ENCODE measurements at places on chromosomes 6 and 20. TPM values are rescaled to one million over a fixed set of nuclear protein-coding genes. Genes with fewer than 3 reads are reported as not detected.
A peak's percentile ranks its signal among the peaks of the same experiment; 100 is the strongest.

ELOVL2 gene
- 10.6 TPM for polyA plus RNA-seq

DNA sequence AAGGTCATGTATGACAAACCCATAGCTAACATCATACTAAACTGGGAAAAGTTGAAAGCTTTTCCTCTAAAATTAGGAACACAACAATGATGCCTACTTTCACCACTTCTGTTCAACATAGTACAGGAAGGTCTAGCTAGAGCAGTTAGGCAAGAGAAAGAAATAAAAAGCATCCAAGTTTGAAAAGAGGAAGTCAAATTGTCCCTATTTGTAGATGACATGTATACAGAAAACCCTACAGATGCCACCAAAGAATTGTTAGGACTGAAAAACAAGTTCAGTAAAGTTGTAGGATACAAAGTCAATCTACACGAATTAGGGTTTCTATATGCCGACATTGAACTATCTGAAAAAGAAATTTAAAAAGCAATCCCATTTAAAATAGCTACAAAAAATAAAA, 89.4 kb upstream of the GLP1R start:
- no peak for DNase-seq

GRCh38 chr20:63005862-63006539, 763 bp downstream of the BHLHE23 start:
- no peak for DNase-seq

GRCh38 chr20:51447097-51447764, 95.3 kb downstream of the NFATC2 start:
- DNase-seq, result peak; percentile 77

DNA sequence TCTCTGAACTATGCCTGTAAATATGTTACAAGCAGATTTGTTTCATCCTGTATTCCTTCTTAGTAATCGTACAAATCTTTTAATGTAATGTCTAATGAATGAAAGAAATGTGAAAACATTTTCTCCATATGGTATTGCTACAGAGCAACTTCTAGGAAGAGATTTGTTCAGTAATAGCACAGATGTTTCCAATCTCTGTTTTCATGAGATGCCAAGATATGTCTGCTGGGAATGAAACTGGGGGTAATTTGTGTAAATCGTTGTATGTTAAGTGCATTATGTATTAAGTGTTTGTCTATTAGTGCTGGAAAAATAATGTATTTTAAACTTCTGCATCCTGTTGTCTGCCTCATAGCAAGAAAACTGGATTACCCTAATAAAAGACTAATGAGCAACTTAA, 722.2 kb upstream of the EYS start:
- no peak for DNase-seq

GRCh38 chr20:5881703-5882102, 68.6 kb downstream of the TRMT6 start:
- no peak for DNase-seq

DNA sequence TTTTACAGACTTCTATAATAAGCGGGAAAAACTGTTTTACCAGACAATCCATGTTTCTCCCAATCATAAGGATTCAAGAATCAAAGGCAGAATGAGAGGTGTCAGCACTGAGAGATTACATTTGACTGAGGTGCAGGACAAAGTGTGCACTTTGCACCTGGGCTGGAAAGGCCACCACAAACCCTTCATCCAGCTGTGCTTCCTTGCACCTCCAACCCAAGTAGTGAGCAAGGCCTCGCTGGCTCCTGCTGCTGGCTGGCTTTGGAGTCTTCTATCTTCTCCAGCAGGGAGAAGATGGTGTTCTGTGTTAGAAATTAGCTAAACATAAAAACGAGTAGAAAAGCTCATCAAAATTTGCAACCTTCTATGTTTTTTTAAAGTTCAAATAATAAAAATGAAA, 77.7 kb downstream of the CHD6 start:
- DNase-seq, result no peak

- DNase-seq, result no peak
These were observed 52.3 kb downstream of the ZFAND3 start for GRCh38 chr6:37871616-37872372.

DNA sequence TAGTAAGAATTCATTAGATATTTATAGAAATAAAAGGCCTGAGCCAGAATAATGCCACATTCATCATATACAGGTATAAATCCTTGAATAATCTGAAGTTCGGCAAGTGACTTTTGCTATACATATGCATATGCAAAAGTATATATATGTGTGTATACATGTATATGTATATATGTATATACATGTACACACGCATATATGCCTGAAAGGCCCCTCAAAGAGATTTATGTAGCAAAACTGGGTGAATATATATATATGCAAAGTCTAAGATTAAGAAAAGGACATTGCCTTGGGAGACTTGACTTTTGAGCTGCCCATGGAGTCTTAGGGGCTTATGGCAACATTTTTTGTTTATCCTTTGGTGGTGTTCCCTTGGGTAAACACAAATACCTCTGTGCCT, 231.4 kb downstream of the BMP2 start:
- DNase-seq, result no peak

DNA sequence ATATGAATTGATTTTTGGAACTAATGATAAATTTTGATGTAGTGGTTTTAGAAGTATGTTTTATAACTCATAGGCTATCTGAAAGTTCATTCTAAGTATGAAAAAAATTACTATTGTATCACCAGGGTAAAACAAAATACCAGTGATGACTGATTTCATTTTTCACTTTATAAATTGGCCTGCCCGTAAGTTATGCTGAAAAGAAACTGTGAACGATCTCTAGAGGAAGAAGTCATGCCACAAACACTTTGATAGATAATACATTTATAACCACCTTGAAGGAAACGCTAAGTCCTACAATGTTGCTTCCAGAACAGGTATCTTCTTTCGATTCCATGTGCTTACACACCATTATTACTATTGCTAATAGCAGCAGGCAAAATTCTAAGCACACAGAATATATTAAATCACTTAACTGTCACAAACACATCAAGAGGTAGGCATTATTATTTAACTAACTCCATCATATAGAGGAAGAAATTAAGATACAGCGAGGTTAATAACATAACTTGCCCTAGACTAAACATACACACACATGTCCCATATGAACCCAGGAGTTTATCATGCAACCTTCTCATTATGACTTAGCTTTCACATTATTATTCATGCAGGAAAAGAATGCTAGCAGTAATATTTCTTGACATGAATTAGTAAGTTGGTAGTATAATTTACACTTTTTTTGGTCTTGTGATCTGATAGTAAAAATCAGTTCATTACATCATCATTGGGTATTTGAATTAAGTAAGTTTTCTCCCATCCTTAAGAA, 44.7 kb downstream of the RGS17 start:
- no peak for DNase-seq

Measured in A549 (cell line).